ENCODE measurements at places on chromosomes 11 and 22.
A peak's percentile ranks its signal among the peaks of the same experiment; 100 is the strongest.

- no peak for DNase-seq
Observed at GRCh38 chr11:116729501-116730240, 43.1 kb downstream of the BUD13 start.

DNA sequence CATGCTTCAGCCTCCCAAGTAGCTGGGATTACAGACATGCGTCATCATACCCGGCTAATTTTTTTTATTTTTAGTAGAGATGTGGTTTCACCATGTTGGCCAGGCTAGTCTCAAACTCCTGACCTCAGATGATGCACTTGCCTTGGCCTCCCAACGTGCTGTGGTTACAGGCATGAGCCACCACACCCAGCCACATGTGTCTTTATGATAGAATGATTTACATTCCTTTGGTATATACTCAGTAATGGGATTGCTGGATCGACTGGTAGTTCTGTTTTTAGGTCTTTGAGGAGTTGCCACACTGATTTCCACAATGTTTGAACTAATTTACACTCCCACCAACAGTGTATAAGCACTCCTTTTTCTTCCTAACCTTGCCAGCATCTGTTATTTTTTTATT, 276.2 kb downstream of the METTL15 start:
- DNase-seq = no peak

DNA sequence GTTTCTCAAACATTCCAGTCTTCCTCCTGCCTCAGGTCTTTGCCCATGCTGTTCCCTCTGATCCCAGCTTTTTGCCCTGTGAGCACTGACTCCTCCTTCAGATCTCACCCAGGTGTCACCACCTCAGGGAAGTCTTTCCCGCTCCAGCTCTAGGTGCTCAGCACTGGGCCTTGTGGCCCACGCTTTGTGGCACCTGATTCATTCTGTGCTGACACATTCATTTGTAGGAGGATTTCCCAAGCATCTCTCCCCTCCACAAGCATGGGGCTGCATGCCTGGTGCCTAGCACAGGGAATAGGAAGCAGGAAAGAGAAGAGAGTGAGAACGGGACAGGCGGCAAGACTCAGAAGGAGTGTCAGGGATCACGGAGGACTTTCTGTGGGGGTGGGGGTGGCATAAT, 17.6 kb downstream of the MPPED1 start:
- no peak for DNase-seq

DNA sequence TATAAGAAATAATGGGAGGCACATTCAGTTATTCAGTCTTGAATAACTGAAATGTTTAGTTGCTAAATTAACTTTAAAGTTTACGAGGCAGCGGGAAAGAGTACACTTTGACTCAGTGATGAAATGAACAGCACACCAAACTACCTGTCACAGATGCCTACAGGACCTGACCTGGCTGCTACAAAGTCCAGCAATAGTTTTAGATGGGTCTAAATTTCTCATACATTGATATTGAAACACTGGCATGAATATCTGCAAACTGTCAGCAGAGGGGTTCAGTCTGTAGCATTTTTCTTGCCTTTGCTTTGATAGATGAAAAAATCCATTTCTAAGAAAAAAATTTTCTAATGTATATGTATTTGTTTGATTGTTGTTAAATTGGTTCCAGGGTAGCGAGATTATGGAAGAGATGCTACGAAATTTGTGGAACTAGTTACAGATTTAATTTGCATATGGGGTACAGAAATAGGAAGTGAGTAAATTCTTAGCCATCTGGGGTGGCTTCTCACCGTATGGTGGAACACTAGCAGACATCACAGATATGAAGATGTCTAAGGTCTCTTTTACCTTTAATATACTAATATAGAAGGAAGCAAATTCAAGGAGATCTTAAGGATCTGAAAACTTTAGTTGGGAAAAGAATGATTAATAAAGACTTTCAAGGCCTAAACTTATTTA, 20.8 kb upstream of the GAB2 start:
- no peak for DNase-seq

- DNase-seq = no peak
Observed at GRCh38 chr11:133029107-133029506, 503.2 kb downstream of the OPCML start.

DNA sequence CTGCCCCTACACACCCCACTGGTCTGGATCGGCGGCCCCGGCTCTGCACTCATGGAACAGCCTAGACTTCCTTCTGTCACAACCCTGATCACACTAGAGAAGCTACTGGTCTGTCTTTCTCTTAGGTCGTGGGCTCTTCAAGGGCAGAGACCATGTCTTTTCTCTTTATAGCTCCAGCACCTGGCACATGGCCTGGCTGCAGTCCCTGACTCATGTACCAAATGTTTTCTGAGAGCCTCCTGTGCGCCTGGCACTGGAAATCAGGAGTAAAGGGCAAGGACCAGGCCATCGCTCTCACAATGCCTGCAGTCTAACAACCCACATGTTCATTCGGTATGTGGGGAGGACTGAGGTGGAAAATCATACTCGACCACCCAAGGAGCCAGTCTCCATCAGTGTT, 7.5 kb downstream of the ASCC2 start:
- no peak for DNase-seq

DNA sequence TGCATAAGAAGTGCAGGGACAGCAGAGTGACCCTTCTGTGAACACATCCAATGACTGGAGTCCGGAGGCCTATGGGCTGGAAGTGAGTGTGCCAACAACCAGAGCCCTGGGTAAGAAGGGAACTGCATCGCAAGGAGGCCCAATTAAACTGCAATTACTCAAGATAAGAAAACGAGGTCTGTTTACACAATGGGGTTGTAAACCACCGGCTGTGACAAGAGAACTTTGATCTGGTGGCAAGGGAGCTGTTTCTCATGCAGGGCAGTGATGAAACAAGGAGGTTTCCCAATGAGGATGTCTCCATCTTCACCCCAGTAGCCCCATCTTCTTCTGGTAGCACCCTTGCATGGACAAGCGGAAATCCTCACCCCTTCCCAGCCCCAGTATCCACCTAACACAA, 21.5 kb downstream of the ETS1 start:
- no peak for DNase-seq

DNA sequence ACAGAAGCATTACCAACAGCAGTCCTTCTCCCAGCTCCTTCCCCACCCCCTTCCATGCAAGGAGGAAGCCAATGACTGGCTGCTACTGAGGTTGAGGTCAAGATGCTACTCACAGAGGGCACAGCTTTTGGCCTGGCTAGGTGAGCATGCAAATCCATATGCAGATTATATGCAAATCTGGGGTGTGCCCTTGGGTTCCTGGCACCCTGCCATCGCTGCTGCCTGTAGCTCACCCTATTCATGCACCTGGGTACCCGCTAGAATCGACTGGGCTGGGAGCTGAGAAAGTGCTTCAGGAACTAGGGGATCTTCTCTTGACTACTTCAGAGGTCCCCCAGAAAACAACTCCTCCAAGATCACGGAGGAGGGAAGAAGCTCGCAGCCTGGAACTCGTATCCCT, 4.0 kb downstream of the DSCAML1 start:
- DNase-seq = no peak

- no peak for DNase-seq
Observed at GRCh38 chr22:41801147-41801819, 804 bp downstream of the CCDC134 start.

DNA sequence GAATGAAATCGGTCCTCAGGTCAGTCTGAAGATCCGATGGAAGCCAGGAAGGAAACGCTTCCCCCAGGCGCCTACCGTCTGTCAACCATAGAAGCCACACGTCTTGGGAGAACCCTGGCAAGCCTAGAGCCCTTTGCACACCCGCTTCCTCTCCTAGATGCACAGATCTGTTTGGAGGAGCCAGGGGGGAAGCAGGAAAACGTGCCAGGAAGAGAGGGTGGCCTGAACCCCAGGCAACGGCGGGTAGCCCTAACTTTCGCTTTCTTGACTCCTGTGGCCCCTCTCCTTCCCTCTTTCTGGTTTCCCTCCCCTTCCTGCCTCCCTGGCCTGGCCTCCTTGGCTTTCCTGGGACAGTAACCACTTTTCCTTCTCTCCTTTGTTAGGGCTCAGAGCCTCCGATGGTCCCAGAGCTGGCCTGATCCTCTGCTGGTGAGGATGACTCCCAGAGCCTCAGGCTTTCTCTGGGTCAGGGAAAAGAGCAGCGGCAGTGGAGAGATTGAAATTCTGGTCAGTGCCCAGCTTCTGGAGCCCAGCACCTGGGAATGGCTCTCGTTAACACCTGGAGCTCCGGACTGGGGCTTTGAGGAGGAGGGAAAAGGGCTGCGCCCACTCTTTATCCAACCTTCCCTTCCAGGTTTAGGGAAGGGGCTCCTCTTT, 2.1 kb downstream of the FXYD6 start:
- peak; percentile 42 for DNase-seq

DNA sequence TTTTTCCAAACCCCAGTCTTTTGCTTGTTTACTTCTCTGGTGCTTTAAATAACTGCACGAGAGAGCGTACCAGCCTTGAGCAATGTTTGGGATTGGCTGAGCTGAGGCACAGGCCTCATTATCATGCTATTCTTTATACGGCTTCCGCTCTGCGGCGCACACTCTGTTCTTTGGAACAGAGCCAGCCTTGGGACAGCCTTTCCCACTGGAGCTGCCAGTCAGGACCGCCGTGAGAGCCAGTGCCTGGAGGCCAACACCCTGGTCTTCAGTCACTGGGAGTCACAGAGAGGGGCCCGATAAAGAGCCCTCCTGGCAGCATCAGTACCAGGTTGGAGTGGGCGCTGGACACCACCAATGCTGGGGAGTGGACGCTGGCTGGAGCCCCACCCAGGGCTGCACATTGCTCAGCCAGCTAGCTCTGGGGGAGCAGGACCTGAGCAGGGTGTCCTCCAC, 125.6 kb downstream of the BCR start:
- DNase-seq = no peak

DNA sequence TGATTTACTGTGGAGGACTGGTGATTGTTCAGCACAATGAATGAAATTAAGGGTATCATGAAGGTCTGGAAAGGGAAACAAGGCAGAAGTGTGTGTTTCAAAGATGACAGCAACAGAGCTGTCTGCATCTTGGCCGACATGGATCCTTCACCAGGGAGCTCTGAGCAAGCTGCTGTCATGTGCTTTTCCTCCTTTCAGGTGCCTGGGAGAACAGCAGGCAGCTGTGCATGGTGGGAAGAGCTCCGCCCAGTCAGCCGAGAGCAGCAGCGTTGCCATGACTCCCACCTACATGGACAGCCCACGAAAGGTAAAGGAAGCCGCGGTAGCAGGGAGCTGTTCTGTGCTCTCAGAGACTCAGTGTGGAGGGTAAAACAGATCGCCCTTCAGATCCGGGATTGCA, 87.1 kb upstream of the YWHAH start:
- DNase-seq = peak; percentile 94

DNA sequence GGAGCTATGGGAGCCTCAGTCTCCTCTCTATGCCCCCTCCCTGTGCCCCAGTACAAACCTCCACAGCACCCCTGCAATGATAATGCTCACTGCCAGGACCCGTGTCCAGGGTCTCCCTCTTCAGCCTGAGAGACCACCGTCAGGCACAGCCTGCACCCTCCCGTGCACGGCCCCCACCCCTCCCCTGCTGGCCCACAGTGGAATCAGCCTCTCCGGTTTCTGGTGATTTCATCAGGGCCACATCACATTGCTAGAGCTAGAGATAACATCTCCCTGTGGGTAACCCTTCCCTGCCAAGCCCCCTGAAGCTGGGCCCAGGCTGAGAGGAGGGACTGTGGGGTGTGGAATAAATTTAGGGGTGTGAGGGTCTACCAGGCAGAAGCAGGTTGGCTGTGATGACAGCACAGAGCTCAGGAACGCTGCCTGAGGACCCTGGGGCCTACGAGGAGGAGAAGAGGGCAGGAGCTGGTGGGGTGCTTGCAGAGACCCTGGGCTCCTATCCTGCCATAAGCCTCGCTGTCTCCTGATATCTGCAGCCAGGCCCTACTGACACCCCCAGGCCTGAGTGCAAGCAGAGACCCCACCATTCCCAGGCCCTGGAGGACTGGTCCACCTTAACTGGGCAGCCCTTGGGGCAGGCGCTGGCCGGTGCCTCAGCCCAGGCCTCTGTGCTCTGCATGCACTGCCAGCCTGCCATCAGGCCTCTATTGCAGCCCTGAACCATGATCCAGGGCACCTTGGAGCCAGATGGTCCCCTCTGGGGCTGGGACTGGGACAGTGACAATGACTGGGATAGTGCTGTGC, at the start of gene KLHDC7B:
KLHDC7B (plus strand) TSS at position 378 of the 804 bp plus-strand sequence; CDS start at position 723, 345 bp downstream.
- DNase-seq = no peak

GRCh38 chr22:35380537-35381423, at the start of gene HMOX1:
Gene HMOX1, plus strand, starts transcription at chr22:35381096. Its CDS starts 78 bp downstream, at chr22:35381174.
- peak; percentile 88 for DNase-seq

DNA sequence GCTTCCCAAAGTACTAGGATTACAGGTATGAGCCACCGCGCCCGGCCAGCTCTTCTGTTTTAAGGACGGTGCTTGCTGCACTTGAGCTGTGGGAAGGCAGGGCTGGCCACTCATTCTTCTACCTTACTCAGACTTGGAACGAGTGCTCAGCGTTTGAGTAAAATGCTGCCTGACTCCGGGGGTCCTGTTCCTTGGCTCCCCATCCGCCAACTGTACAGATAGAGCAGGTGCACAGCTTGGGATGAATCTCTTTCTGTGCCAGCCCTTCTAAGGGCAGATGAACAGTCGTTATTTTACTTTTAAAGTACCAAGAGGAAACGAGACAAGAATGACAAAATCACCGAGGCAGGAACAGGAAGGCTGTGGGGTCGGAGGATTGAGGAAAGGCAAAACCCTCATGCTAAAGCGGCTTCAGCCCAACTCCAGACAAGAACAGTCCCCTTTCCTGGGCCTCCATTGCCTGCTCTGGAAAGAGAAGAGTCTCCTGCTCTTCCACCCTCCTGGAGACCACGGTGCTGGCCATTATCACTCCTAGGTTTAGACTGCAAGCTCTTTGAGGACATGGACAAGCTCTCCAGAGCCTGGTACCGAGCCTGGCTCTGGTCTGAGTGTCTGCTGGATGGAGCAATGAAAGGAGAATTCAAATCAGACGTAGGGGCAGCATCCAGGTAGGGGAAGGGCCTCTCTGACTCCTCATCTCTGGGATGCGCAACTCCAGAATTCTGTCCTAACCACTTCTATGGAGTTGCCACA, 1.1 kb upstream of the SUN2 start:
- no peak for DNase-seq

DNA sequence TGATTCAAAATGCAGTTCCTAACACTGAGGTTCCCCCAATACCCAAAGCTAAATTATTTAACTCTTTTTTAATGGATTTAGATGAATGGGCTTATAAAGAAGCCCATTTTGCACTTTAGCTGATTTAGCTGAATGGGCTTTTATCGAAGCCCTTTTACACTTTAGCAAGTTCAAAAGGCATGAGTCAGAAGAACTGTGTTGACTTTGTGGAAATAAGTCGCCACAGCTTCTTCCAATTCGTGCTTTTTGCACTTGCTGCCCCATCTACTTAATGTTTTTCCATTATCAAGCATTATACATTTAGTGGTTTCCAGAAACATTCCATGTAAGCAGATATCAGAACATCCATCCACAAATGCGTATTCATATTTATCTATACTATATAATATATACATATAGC, 20.5 kb upstream of the GRIA4 start:
- DNase-seq = no peak

- DNase-seq = no peak
Observed at GRCh38 chr22:20112623-20113511, 3.0 kb upstream of the RANBP1 start.

DNA sequence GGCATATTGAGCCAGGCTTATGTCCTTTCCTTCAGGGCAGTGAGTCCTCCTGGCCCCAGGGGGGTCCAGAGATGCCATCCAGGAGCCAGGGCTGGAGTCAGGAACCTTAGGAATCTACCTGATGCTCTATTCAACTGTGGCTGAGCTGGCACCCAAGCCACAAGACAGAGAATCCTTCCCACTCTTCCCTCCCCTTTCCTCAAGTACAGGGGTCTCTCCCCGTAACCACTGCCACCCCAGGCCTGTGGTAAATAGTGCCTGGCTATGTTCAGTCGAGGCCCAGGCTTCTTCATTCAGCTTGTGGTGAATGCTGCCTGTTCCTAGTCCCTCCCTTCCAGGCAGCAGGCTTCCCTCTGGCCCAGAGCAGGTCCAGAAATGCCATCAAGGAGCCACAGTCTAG, 45.5 kb upstream of the THY1 start:
- no peak for DNase-seq

All from iPS-NIHi11 (cell line).